ENCODE measurements at places on chromosomes 12 and 14. TPM values are rescaled to one million over a fixed set of nuclear protein-coding genes. Genes with fewer than 3 reads are reported as not detected.

Gene DENR
- total RNA-seq, result 39.8 TPM

Gene COQ10A
- total RNA-seq, result 8.4 TPM

Gene DYRK2
- total RNA-seq, result 12.8 TPM

Gene KRT75
- total RNA-seq, result not detected

Gene LDHB
- 588 TPM for total RNA-seq

Gene RNASE8
- total RNA-seq, result not detected

Gene ACVRL1
- total RNA-seq, result 680 TPM

Gene KRT74
- total RNA-seq, result not detected

Gene GYS2
- not detected for total RNA-seq

Gene AGAP2
- total RNA-seq, result under 0.01 TPM

Gene HOXC4
- total RNA-seq, result not detected

Gene PGF
- 252 TPM for total RNA-seq
